ENCODE measurements at places on chromosomes 11 and 22.
A peak's percentile ranks its signal among the peaks of the same experiment; 100 is the strongest.

DNA sequence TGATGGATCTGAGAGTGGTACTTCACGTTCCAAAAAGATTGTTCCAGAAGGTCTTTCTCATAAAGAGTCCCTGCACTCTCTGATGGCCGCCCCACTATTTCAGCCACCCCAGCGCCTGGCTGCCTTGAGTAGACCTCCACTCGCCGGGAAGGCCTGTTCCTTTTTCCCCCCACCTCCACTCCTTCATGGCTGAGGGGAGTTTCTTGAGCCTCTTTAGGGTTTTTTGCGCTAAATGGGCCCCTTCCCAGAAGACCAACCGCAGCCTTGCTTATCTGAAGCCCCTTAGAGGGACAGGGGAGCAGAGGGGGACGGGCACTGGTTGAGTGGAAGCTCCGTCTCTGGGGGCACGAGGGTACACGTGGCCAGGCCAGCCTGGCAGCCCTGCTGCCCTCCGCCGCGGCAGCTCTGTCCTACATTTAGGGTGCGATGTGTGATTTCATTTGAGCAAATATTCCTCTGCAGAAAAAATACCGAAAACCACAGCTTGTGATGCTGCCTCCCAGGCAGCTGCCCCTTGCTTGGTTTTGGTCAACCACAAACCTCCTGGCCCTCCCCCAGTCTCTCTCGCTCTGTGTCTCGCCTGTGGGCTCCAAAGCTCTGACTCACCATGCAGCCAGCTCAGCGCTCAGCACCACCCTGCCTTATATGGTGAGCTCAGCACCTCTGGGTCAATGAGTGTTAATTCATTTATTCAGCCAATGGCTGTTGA lies 88.7 kb downstream of the TP53I11 start:
- peak; percentile 86 for DNase-seq

GRCh38 chr11:33775832-33776470 lies 1.6 kb upstream of the FBXO3 start:
- no peak for DNase-seq

- peak; percentile 22 for DNase-seq
These were observed 47.1 kb downstream of the ADM start for GRCh38 chr11:10351765-10352641.

DNA sequence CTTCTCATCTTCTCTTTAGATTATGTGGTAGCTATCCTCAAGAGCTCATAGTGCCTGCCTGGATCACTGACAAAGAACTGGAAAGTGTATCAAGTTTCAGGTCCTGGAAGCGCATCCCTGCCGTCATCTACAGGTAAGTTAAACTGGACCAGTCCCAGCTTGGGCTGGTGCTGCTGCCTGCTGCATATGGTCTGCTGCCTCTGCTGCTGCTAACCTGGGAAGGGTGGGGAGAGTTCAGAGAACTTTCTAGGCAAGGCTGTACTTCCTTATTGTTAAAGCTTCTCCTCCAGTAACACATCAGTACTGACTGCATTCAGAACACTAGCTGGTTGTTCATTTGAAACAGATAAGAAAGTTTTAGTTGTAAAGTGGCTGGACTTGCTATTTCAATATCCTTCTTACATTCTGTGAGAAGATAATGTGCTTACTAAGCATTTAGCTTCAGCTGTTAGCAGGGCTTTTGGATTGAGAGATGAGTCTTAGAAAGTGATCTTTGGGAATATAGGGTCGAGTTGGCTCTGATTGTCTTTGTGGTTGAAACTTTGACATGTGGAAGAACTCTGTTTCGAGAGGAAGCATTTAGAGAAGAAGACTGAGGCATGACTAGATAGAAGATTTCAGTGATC lies 77.3 kb upstream of the HORMAD2 start:
- DNase-seq = no peak

- no peak for DNase-seq
These were observed 27.5 kb downstream of the LINC01488 start for GRCh38 chr11:69508974-69509373.
